Amygdala (tissue), 56 donors: ENCODE measurements at places on chromosomes 7 and 10.

DNA sequence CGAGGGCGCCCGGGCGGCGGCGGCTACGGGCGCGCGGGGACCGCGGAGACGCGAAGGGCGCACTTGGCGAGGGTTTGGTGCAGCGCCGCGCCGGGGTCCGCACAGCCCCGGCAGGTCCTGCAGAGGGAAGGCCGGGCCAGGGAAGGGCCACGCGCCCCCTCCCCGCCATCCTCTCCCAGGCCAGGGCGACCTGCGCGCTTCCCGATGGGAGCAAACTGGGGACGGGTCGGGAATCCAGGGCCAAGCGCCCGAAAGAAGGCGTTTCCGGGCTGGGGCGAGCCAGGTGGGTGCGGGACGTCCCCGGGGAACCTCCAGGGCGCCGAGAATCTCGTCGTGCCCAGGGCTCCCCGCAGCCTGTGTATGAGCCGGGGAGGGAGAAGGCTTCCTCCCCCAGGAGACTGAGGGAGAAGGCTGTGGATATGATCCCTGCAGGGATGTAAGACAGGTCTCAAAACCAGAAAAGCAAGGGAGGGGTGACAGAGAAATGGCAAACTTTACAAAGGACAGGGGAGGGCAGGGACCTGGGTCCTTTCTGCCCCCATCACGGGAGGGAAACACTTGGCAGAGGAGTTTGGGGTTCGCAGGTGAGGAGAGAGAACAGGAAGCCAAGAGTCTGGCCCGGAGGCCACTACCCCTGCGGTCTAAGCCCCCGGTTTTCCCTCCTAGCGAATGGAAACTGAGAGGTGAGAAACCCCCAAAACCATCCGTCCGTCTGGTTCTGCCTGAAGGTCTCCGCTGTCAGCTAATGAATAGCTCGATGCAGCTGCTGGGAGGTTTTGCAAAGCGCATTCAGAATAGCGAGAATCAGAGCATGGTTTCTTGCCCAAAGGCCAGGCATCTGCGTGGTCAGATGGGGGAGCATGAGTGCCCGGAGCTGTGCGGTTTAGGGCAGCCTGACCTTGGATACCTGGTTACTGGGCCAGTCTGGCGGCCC is 674 bp downstream of the AMZ1 start:
- peak; percentile 67 for DNase-seq

DNA sequence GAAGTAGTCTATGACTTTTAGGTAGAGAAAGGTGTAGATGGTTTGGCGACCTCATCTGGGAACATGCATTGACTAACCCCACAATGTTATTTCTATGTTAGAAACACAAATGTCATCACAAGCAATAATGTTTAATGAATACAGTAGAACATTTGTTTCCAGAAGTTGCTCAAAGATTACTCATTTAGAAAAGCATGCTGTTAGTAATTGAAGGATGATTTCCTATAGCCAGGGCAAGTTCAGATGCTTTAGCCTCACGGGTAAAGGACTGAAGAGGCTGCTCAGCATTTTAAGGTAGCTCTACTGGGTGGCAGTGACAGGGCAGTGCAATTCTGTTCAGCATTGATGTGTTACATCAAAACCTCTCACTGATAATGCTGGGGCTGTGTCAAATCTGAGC is 199.3 kb upstream of the FZD1 start:
- DNase-seq: no peak

DNA sequence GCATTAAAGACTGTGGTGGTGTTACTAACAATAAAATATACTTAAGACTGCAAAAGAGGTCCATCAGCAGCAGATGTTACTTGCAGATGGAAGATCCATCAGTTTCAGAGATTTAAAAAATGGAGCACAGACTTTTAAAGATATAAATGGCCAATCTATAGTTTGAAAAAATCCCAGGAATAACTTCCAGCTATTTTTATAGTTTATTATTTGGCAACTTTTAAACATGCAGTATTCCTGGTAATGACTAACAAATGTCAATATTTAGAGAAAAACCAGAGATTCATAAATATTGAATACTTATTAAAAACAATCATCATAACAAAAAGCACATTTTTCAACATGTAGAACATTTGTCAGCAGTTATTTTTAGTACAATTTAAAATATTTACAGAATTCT is 30.7 kb downstream of the RTKN2 start:
- DNase-seq: no peak

DNA sequence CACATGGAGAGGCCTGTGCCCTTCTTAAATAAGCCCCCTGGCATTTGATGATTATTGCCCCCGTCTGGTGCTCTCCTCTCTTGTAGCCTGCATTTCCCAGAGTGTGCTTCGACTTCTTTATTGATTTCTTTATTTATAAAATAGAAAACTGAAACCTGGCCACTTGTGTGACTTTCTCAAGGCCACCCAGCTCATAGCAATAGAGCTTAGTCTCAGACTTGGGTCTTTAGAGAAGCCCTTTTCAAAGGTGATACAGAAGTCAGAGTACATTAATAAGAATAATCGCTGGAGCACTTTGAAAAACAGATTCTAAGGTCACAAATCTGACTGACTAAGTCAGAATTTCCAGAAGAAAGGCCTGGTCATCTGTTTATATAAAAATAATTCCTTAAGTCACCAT is 86.6 kb downstream of the NOC3L start:
- DNase-seq: no peak

DNA sequence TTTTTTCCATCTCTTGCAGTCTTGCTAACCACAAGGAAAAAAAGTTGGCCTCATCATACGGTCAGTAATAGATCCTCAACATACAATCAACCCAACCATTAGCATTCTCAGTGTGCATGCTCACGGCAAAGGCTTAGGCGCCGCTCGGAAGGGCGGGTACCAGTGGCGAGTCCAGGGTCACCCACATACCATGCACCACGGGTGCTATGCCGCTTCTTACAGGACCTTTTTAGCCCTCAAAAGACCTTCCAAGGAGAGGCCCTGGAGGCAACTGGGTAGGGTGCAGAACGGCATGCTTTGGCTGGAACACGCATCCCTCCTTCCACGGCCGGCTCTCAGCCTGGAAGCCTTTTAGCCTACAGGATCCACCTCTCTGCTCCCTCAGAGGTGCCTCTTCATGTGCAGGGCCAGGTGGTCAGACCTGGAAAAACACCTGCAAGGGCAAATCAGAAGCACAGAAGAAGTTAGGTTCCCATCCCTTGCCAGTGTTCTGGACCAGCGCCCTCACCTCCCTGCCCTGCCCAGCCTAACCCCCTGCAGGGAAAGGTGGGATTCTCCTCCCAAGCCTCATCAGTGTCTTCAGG is 5.8 kb downstream of the KLF6 start:
- DNase-seq: no peak

- DNase-seq: no peak
These were observed 73.3 kb upstream of the NANOS1 start for GRCh38 chr10:118955951-118956801.

DNA sequence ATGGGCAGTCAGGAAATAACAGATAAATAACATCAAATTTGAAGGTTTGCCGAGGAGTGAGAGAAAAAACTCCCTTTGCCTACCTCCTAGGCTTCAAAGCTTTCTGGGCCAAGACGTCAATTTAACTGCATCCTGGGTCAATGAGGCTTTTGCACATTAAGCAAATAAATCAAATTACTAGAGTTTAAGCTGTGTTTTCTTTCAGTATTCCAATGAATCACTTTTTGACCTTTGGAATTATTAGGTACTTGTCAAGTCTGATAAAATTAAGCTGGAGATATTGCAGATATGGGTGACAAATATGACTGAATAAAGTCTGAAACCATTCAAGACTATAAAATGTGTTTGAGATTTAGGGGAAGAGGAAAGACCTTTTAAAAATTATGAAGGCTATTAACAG is 22.2 kb downstream of the GLUD1 start:
- DNase-seq: no peak

DNA sequence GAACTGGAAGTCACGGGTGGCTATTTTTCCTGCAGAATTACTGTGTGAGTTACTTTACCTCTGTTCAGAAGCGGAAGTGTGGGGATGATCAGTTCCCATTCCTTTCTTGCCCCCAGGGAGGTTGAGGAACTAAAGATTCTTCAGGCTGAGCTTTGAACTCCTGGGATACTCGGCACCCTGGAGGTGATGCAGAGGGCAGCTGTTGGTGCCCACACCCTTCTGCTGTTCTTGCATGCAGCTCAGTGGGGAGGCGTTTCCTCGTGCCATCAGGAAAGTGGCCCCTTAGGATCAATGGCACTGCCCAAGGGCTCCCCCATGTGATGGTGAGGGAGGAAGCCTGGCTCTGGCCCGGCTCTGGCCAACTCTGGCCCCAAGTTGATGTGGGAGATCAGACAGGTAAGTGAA is 44.7 kb upstream of the MXI1 start:
- no peak for DNase-seq

DNA sequence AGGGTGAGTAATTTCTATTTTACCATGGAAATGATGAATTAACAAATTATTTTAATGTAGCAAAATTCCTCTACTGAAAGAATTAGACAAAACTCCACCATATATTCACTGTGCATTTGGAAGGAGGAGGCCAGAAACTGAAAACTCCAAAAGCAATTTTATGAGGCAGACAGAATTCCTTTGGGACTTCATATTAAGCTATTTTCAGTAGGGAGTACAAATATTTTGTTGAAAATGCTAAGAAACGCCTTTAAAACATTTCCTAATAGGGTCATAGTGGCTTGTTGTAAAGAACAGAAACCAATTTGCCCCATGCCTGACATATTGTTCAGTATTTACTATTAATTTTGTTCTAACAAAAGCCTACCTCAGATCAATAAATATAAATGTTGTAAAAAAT is 117.8 kb downstream of the TES start:
- no peak for DNase-seq

GRCh38 chr10:34814223-34814912 is 728 bp downstream of the PARD3 start:
- DNase-seq: no peak

GRCh38 chr7:19982841-19983835 is 209.7 kb upstream of the TMEM196 start:
- DNase-seq: no peak

GRCh38 chr10:11245095-11245479 is 227.4 kb downstream of the CELF2 start:
- no peak for DNase-seq

- no peak for DNase-seq
These were observed 107.3 kb upstream of the SHH start for GRCh38 chr7:155919391-155920067.

DNA sequence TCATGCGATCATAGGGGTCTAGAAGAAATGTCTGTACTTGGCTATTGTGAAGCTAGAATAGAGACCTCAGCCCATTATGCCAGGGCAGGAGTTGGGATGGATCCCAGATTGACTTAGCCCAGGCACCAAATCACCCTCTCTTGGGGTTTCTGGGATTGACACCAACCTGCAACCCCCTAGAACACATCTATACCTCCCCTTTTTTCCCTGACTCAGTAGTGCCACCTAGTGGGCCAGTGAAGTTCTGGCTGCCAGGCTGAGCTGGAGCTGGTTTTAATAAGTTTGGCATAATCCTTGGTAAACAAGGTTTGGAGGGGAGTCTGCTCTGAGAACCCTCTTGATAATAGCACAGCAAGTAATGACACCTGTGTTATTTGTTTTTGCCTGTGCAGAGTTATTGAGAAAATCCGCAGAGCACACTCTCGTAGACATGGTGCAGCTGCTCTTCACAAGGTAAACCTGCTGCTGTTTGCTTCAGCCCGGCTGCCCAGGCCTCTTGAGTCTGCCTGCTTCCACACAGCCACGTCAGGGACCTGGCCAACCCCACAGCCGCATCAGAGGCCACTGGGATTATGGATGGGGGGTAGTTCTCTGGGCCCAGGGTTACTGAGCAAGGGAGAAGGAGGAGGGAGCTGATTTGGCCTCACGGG is 43.3 kb upstream of the NFKB2 start:
- DNase-seq: no peak

DNA sequence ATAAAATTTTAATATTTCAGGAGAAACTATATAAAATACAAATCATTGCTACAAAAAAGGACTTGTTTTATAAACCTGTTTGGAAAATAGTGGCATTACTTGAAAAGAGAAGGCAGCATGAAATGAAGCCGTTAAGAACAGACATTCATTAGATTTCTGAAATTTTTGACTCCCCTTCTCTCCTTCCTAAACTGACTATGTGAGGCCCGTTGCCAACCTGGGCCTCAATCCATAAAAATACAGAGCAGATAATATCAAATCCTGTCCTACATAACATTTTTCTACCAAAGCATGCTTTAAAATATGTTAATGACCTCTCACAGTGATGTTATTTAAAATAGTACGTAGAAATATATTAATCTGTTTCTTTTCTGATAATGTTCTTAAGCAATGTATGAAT is 34.5 kb upstream of the ING3 start:
- DNase-seq: no peak

- no peak for DNase-seq
These were observed 77.5 kb downstream of the SEPTIN7 start for GRCh38 chr7:35878351-35878750.

DNA sequence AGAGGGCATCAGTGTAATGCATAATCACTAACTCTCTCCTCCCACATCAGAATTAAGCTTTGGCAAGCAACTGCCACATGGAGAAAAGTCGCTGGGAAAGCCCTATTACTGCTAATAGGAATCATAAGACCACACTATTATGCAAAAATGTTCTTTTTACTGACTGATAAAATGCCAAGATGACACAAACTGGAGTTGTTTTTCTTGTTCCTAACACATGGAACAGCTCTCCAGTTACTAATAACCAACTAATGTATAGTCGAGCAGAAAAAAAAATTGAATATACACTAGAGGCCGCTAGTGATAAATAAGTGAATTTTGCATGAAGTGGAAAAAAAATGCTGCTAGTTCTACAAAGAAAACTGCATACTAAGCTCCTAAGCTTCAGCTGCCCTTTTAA is 165.6 kb downstream of the TPK1 start:
- no peak for DNase-seq

GRCh38 chr10:75472685-75473084 is 41.3 kb downstream of the LRMDA start:
- no peak for DNase-seq

DNA sequence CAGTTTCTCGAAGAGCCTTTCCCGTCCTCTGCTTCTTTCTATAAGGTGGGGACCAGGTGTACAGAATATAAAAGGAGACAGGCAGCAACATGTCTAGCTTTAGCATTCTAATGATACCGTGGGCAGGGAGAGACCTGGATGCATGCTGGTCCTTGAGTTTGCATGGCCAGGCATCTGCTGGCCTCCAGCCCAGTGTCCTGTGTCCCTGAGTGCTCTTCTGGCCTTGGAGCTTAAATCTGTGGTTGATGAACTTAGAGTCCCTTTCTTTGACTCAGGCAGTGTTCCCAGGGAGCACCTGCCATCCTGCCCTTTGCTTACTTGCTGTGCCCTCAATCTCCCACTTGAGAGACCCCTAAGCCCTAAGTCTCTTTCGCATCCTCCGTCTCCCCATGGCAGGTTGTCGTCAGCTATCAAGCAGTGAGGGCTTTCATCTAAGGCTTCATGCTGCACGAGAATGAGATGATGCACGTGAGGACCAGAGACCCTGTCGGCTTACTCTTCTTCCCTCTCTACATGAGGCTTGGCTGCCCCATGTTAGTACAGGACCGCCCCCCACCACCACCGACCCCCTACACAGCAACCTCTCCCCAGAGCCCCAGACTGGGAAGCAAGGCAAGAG is 313.4 kb upstream of the C7orf33 start:
- no peak for DNase-seq
